Stimulated activated CD4-positive, alpha-beta T cell treated with anti-CD3 and anti-CD28 coated beads, Interleukin-12 subunit alpha, Interleukin-12 subunit beta, amount 100 ng/mL, for 24 hours (primary cell): ENCODE measurements at places on chromosomes 7 and 10.
A peak's percentile ranks its signal among the peaks of the same experiment; 100 is the strongest.

- DNase-seq = no peak
Observed at GRCh38 chr10:92003258-92003657, 79.7 kb downstream of the BTAF1 start.

GRCh38 chr7:122310119-122311021 lies 5.8 kb upstream of the FEZF1 start:
- no peak for DNase-seq

DNA sequence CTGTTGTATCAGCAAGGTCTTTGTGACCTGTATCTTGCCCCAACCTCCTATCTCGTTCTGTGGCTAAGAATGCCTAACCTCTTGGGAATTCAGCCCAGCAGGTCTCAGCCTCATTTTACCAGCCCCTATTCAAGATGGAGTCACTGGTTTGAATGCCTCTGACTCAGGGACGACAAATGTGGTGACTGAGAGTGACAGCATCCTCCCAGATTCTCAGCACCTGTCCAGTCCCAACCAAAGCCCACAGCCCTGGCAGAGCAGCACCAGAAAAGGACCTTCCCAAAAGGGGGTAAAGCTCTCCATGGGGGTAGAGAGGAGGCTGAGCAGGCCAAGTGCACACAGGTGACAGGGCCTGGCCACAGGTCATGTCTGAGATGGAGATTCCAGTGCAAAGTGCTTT lies 35.4 kb upstream of the GPAM start:
- no peak for DNase-seq

DNA sequence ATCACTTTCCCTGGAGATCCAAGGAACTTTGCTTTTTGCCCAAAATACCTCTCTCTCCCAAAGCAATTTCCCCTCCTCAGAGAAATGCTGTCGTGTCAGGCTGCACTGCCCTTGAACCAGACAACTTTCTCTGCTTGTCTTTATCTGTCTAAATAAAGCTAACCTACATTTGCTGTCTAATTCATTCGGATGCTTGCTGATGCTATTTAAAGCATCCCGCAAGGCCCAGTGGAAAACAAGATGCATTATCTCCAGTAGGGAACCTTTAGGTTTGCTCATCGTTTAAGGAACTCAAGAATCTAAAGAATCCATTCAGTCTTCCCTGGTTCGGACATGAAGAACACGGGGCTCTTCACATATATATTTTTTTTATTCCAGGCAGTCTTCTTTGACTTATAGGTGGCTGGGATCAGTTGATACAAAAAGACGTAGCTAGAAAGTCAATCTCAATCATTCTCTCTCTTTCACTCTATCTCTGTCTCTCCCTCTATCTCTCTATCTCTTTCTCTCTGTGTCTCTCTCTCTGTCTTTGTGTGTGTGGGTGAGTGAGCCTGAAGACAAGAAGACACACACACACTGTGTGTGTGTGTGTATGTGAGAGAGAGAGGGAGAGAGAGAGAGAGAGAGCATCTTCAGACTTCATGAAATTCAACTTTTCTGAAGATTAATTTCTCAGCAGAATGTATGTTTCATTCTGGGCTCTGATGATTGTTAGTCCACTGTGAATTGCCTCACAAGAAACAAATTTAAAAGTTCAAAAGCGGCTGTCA lies 92.8 kb upstream of the MKLN1 start:
- DNase-seq = no peak

DNA sequence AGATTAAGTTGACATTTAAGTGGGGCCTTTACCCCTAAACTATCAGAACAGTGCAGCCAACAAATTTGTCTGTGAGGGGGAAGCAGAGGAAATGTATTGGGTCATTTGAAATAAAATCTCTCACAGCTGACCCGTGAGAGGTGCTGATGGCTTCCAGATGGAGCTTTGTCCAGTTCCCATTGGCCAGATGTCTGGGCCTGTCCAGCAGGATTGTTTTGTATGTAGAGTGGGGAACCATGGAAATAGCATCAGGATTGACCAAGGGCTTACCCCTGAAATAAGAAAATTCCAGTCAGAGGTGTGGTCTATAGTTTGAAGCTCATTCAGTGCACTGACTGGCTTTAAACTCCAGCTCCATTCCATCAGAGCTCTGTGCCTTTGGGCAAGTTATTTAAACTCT lies 50.6 kb downstream of the INHBA start:
- DNase-seq = no peak

GRCh38 chr7:30604901-30605300 lies 10.2 kb downstream of the GARS1 start:
- no peak for DNase-seq

DNA sequence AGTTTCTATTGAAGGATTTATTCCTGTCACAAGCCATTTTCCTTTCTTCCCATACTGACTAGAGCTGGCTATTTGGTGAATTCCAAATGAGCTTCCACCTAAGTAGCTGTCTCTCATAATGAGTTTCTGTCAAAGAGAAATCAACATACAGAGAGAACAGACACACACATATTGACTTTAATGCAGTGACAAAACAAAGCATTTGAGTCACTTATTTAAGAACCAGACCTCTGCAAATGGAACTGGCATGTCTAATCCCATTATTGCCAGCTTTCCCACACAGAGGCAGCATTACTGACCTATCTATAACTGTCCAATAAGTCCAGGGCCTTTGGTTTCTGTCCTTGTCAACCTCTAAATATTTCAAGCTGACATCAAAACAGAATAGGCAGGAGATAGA lies 179.3 kb upstream of the CSTF2T start:
- no peak for DNase-seq

GRCh38 chr10:83806717-83807116 lies 332.6 kb upstream of the GHITM start:
- DNase-seq = no peak

- no peak for DNase-seq
Observed at GRCh38 chr7:146741911-146742310, 625.3 kb downstream of the CNTNAP2 start.

- DNase-seq = no peak
Observed at GRCh38 chr10:86385806-86386205, 19.2 kb upstream of the GRID1 start.

GRCh38 chr7:63900394-63901203 lies 98.0 kb upstream of the ZNF722 start:
- peak; percentile 85 for DNase-seq

- no peak for DNase-seq
Observed at GRCh38 chr7:77658928-77659327, 37.3 kb upstream of the RSBN1L start.

GRCh38 chr7:97064972-97065587 lies 40.4 kb upstream of the DLX5 start:
- DNase-seq = no peak

- no peak for DNase-seq
Observed at GRCh38 chr7:36456548-36456947, 66.9 kb downstream of the ANLN start.

DNA sequence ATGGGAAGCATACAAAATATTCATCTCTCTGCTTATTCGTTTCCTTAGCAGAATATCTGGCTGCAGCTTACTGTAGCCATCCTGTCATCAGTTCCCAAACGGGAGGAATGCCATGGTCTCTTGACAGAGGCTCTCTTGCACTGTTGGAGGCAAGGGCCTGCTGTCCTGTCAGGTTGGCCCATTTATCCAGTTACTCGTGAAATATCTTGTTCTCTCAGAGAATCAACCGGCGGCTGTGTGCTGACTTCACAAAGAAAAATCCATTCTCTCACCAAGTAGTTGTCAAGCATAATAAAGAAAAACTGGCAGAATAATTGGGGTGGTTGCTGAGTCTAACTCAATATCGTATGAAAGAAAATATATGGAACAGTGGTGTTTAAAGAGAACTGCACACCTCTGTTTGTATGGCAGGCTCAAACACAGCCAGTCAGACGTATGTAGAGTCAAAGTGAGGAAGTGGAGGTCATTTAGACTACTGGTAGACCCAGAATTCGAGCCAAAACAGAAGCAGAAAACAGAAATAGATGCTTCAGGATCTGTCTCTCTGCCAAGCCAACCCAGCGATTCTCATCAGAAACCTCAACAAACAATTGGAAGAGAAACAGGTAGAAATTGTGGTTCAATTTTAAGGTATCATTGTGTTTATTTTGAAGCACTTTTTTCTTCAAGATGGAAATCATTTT lies 349.2 kb upstream of the PRKCQ start:
- no peak for DNase-seq

GRCh38 chr7:44461387-44461786 lies 29.1 kb downstream of the NUDCD3 start:
- no peak for DNase-seq

GRCh38 chr10:22934726-22935125 lies 6.9 kb downstream of the ARMC3 start:
- DNase-seq = no peak

- no peak for DNase-seq
Observed at GRCh38 chr7:148230296-148230695, 360.3 kb upstream of the C7orf33 start.

GRCh38 chr7:74479961-74480829 lies 26.5 kb downstream of the GTF2IRD1 start:
- DNase-seq = no peak

GRCh38 chr7:102455596-102455995 lies 9.1 kb downstream of the ALKBH4 start:
- no peak for DNase-seq

DNA sequence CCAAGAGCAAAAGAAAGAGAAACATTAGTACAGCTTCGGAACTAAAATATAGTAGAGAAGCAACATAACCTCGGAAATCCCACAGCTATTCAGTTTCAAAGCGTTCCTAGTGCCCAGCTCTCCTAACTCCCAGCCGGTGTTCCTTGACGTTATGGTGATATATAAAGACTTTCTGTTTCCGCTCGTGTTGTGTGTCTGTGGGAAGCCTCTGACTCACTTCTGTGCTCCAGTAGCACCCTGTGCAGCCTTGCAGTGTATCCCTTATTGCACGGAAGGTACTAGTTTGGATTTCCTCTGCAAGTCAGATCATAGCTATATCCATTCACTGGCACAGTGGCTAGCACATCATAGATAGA lies 535 bp downstream of the ASAH2B start:
- DNase-seq = peak; percentile 8

GRCh38 chr7:104883248-104883717 lies 130.7 kb upstream of the KMT2E start:
- no peak for DNase-seq

DNA sequence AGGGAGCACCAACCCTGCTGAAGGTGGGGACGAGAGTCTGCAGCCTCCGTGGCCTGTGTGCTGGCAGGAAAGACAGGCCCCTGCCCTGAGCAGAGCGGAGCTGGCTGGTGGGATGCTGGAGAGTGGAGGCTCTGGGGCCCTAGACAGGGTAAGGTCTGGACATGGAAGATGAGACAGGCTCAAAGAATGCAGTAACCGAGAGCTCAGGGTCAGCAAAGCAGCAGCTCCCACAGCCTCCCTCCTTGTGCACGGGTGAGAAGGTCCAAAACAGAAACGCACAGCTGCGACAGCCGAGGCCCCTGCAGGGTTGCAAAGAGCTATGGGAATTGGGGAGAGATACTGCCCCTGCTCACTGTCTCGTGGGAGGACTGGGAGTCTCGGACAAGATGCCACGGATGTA lies 80.5 kb downstream of the TNS3 start:
- no peak for DNase-seq

GRCh38 chr7:5870311-5870710 lies 10.3 kb upstream of the OCM start:
- no peak for DNase-seq

- DNase-seq = no peak
Observed at GRCh38 chr7:115106316-115106715, 184.4 kb downstream of the MDFIC start.

- no peak for DNase-seq
Observed at GRCh38 chr10:114678820-114679219, 20.7 kb upstream of the ABLIM1 start.

DNA sequence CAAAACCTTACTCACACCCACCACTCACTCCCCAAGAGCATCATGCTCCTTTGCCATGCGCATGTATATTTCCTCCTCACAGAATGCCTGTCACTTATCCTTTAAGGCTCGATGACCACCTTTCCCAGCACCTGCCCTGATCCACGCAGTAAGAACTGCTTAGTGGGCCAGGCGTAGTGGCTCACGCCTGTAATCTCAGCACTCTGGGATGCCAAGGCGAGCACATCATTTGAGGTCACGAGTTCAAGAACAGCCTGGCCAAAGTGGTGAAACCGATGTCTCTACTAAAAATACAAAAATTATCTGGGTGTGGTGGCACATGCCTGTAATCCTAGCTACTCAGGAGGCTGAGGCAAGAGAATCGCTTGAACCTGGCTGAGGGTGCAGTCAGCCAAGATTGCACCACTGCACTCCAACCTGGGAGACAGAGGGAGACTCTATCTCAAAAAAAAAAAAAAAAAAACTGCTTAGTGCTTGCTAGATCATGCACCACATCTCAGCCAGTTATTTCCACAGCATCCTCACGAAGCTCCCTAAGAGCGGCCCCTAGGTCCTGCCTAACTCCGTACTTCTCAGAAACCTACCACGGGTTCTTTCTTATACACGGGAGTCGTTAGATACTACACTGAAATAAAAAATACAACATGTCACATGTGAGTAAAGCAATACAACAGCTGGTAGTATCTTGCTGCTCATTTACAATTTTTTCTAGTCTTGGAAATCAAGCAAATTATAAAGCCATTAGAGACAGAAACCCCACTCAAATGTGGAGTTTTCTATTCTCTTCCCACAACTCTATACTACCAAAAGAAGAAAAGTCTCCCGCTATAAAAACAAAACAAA lies 37.2 kb downstream of the CYTH3 start:
- no peak for DNase-seq

DNA sequence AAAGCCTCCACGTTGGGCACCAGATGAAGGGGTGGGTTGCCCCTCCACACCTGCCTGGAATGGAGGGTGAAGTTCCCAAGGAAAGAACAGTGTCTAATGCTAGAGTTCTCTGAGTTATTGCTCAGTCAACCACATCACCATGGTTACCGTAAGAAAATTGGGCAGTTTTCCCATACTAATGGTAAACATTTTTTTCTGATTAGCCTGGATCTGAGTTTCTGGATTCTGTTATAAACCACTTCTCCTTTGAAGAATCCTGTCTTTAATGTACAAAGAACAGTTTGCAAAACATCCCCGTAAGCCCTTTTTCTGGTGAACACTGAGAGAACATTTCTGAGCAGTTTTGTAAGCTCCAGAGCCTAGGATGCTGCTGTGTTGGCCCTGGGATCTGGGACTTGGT lies 45.5 kb downstream of the ABCC2 start:
- DNase-seq = no peak
